ENCODE measurements at places on chromosomes 11 and 22. TPM values are rescaled to one million over a fixed set of nuclear protein-coding genes. Genes with fewer than 3 reads are reported as not detected.

Gene BLID
- polyA plus RNA-seq, result not detected

Gene TRIM51
- not detected for polyA plus RNA-seq

Gene GPHA2
- not detected for polyA plus RNA-seq

- no peak overlapping the region for H3K4me3 ChIP-seq
- no peaks in the 10 kb centered on the region for H3K36me3 ChIP-seq
- peaks cover 13% of the 10 kb centered on the region for H3K4me1 ChIP-seq
- no peak for DNase-seq
These were observed 4.1 kb upstream of the ARHGAP20 start for GRCh38 chr11:110716361-110716760.

DNA sequence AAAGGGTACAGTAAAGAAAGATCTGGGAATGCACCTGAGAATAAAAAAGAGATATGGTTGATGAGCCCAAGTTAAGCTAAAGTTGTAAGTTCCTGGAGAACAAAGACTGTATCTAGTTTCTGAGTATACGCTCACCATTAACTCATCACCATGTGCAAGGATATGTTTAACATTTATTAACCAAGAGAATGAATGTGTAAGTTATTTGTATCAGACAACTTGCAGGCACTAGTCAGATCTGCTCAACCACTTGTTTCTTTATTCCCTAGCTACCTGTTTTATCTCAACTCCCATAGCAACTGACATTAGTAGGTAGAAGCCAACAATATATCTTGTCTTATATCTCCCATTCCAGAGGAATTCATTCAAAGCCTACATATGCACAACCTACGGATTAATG, 74.9 kb upstream of the KCNA4 start:
- H3K27ac ChIP-seq, result no peak overlapping the region
- no peak overlapping the region for H3K4me3 ChIP-seq
- no peaks in the 10 kb centered on the region for H3K27me3 ChIP-seq
- H3K4me1 ChIP-seq, result no peaks in the 10 kb centered on the region
- no peak for DNase-seq

DNA sequence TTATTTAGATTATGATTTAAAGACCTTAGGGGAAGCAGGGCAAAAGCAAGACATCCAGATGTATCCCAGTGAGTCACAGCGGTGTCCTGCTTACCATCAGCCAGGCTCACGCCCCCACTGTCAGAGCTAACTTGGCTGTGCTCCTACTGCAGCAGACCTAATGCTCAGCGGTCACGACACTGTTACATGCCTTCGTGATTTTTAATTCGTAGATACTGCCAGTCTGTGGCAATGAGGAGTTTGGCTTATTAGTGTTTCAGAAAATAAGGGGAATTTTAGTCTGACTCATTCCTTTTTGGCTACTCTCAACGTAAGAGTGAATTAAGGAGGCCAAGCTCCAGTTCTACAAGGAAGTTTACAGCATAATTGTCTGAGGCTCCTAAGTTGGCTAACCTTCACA, 22.7 kb downstream of the EFCAB6 start:
- H3K36me3 ChIP-seq, result no peaks in the 10 kb centered on the region
- no peaks in the 10 kb centered on the region for H3K4me1 ChIP-seq
- no peak overlapping the region for H3K27ac ChIP-seq
- H3K4me3 ChIP-seq, result no peak overlapping the region

Data from CD14-positive monocyte (primary cell).